ENCODE measurements at places on chromosomes 1 and 21.

- no peak for DNase-seq
These were observed 88.5 kb downstream of the PTPRU start for GRCh38 chr1:29324771-29325351.

- peak; percentile 96 for DNase-seq
These were observed 59.3 kb downstream of the GPR88 start for GRCh38 chr1:100597061-100597741.

DNA sequence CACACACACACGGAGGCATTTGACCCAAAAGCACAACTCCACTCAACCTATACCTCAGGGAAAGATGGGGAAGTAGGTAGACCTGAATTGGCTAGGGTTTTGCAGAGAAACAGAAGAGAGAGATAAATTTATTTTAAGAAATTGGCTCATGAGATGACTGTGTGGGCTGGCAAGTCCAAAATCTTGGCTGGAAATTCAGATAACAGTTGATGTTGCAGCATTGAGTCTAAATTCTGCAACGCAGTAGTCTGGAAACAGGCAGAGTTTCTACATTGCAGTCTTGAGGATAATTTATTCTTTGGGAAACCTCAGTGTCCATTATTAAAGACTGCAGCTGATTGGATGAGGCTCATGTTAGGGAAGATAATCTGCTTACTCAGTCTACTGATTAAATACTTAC, 4.3 kb upstream of the LCE2B start:
- no peak for DNase-seq

DNA sequence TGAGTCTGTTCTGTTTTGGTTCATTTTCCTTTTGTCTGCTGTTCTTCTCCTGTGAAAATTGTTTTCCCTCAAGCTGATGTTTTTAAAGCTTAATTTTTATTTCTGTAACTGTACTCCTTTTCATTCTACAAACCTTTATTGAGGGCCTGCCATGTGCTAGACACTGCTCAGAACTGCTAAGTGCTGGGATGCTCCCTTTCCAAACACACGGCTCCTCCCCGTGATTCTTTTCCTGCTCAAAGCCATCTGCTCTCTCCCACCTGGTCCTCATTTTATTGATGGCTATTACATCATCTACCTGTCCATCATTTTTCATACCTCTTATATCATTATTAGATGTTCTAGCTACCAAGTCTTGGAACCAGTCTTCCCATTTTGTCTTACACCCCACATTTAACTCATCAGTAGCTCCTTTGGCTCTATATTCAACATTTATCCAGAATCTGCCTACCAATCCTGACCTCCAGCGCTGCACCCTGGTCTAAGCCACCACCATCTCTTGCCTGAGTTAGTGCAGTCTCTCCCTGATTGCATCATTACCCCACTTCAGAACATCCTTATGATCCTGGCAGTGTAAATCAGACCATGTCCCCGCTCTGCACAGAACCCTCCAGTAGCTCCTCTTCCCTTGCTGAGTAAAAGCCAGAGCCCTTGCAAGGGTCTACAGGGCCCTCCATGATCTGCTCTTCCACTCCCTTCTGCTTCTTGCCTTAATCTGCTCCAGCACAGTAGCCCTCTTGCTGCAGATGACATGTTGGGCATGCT, 118.1 kb downstream of the CACNA1E start:
- no peak for DNase-seq

- DNase-seq, result no peak
These were observed 41.2 kb downstream of the SSBP3 start for GRCh38 chr1:54364995-54365394.

Measured in EL (cell line).